Stomach (tissue), 19 donors: ENCODE measurements at places on chromosomes 1 and 21. TPM values are rescaled to one million over a fixed set of nuclear protein-coding genes. Genes with fewer than 3 reads are reported as not detected.
A peak's percentile ranks its signal among the peaks of the same experiment; 100 is the strongest.

The PRAMEF5 gene
- not detected for total RNA-seq

DNA sequence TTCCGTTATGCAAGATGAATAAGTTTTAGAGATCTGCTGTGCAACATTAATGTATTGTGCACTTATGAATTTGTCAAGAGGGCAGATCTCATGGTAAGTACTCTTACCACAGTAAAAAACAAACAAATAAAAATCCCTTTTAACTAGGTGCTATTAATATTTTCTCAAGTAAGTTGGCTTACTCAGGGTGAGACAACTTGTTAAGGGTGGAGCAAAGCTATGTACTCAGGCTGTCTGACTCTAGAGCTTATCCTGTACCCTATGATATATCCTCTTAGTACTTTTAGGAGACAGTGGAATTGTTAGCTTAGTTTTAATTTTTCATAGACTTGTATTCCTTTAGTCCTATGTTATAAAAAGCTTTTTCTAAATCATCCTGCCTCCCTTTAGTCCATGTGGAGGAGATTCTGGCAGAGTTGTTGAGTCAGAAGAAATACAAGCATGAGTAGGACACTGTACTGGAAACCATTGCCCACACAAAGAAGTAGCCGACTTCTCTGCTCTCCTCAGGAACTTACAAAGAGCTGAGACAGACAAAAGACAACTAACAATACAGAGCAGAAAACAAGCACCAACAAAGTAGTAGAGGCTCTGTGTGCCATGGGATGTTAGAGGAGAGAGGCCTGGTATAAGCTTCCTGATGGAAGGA is 49.2 kb downstream of the S1PR1 start:
- DNase-seq, result no peak

The KRTAP10-4 gene
- total RNA-seq, result not detected

The GNB1 gene
- 124 TPM for total RNA-seq

The INSRR gene
- not detected for total RNA-seq

GRCh38 chr1:199404191-199404590 is 623.3 kb upstream of the NR5A2 start:
- DNase-seq, result no peak

DNA sequence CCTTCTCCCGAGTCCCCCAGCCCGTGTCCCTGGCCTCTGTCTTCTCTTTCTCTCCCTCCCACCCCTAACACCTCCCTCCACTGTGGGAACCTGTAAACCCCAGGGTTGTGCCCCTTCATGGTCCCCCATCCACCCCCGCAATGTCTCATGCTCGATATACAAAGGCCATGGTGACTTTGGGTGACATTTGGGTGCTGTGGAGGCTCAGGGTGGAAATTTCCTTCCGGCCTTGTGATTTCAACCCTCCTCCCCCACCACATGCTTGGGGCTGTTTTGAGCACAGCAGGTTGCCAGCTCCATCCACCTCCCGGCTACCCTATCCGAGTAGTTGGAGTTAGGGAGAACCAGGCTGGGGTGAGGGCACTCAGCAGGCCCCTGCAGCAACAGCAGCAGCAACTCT is 25.7 kb upstream of the VPS13D start:
- DNase-seq, result no peak

GRCh38 chr21:41170859-41171609 is 3.1 kb downstream of the BACE2 start:
- DNase-seq, result peak; percentile 78

The SLC1A7 gene
- not detected for total RNA-seq

DNA sequence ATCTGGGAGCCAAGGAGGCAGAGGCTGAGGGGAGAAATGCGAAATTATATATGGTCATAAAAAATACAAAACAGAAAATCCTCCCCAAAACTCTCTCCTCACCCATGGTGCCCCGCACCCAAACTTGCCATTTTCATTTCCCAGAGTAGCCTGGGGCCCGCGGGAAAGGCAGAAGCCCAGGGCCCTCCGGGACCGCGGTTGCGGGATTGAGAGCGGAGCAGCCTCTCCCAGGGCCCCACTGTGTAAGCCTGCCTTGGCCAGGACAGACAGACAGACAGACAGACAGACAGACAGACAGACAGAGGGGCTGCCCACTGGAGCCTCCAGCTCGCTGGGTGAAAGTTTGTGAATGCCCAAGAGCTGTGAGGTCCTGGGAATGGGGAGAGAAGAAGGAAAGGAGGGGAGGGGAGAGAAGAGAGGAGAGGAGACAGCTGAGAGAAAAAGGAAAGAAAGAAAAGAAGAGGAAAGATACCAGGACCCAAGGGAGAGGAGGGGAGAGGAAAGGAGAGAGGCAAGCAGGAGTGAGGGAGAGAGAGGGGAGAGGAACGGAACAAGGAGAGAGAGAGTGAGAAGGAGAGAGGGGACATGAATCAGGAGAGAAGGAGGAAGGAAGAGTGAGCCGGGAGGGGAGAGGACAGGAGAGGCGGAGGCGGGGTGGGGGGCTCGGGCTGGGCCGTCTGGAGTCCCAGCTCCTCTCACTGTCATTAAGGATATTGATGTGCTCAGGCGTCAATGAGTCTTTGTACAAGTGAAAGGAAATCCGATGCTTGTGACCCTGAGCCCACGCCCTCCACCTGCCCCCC is 69.3 kb upstream of the CASZ1 start:
- no peak for DNase-seq

The NR5A2 gene
- 1.4 TPM for total RNA-seq

DNA sequence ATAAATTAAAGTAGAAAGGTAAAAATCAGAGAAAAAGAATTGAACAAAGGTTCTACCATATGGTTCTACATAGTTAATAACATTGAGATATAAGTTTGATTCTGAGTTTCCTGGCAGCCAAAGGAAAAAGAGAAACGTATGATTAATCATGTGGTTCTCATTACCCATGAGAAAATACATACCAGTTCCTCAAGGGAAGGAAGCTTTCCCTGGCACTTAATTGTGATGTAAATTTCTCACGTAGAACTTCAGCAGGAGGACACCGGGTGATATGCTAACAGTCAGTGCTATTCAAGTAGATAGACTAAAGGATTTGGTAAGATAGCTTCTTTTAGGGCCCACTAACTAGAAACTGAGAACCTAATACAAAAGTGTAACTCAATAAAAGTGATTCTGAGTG is 218.5 kb downstream of the NFIA start:
- no peak for DNase-seq

The IGSF9 gene
- 5.5 TPM for total RNA-seq

DNA sequence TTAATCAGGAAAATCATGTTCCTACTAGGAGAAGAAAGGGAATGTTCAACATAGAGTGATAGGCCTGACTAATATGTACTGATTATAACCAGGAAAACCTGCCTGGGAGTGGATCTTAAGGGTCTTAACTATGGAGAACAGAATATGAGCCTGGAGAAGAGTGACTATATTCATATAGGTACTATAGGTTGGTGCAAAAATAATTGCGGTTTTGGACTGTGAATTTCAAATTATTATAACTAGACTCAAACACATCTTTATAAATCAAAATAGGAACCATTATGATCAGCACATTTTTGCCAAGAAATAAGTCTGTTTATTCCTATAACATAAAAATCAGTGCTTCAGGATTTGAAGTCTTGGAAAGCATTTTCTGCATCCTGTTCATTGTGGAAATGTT is 189.8 kb upstream of the ADAMTS5 start:
- DNase-seq, result no peak

The FAM131C gene
- total RNA-seq, result not detected

The IFT25 gene
- 62.0 TPM for total RNA-seq

GRCh38 chr1:204261746-204262505 is 48.1 kb upstream of the GOLT1A start:
- DNase-seq, result no peak

DNA sequence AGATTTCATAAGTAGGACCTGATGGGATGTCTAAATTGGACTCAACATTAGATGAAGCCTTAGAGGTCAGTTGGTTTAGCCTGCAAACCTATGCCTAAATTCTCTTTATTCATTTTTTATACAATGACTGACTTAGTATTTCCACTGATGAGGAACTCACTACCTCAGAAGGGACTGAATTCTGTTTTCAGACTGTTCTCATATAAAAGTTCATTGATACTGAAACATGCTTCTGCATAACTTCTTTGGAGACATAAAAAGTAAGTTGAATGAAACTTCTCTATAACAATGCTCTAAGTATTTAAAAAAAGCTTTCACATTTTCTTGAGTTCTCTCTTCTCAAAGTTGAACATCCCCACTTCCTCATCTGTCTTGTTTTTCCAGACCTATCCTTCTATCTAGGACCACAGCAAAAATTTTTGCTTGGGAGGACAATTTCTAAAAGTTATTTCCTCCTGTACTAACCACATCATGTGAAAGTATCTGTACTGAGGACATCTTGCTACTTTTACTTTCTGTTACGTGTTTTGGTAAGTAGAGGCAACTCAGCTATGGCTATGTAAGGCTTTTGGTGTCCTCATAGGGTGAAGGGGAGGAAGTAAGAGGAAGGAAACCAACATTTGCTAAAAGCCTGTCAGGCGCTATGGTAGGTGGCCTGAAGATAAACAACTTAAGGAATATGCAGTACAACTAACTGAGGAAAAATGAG is 64.1 kb downstream of the USP24 start:
- DNase-seq, result peak; percentile 28

The LCE2C gene
- not detected for total RNA-seq

The YBX1 gene
- total RNA-seq, result 379 TPM

The NPHS2 gene
- total RNA-seq, result not detected

- DNase-seq, result no peak
Observed at GRCh38 chr1:204366759-204367158, 7.0 kb upstream of the PLEKHA6 start.

DNA sequence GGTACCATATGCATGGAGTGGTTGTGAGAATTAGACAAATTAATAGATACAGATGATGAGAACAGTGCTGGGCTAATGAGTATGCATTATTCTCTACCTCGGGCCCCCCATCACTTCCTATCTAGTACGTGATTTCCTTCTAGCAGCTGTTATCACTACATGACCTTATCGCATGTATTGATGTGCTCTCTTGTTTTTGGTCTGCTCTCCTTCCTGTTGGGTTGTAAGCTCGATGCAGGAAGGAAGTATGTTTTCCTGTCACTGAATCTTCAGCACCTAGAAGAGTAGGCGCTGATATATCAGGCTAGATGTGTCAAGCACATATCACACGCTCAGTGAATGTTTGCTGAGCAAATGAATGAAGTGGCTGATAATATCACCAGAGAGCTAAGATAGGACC is 43.9 kb upstream of the IFNAR2 start:
- peak; percentile 25 for DNase-seq
